ENCODE measurements at places on chromosomes 11 and 22.
A peak's percentile ranks its signal among the peaks of the same experiment; 100 is the strongest.

- DNase-seq, result no peak
- no peaks in the 10 kb centered on the region for H3K36me3 ChIP-seq
- no peak overlapping the region for H3K4me3 ChIP-seq
- H3K4me1 ChIP-seq, result no peaks in the 10 kb centered on the region
Measured at GRCh38 chr11:121829159-121829643, 286.8 kb downstream of the BLID start.

- DNase-seq, result no peak
- peaks cover 6% of the 10 kb centered on the region for H3K27me3 ChIP-seq
- peak overlapping the region; percentile 70 for H3K4me3 ChIP-seq
- H3K27ac ChIP-seq, result no peak overlapping the region
Measured at GRCh38 chr11:85811624-85812023, 683 bp upstream of the SYTL2 start.

DNA sequence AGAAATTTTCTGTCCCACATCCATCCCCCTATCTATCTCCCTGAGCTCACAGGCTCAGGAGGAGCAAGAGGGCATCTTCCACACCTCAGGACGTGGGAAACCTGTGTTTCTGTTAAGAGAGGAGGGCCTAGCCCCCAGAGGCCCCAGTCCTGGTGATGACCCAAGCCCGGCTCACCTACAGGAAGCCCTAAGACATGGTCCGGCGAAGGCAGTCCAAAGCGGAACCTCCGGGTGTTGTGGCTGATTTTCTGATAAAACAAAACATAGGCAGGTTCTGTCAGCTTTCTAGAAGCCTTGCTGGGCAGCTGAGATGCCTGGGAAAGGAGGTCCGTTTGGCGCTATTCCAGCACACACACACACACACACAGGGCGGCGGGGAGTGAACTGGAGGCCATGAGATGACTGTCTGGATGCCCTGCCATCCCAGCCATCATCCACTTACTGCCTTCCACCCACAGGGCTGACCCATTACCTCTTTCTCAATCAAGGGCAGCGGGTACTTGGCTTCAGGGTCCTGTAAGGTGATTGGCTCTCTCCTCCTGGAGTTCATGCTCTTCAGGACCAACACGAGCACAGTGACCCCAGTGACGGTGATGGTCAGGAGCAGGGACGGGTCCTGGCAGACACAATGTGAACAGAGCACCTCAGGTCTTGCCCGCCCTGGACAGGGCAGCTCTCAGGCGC, 882 bp downstream of the CYB5R2 start:
- no peaks in the 10 kb centered on the region for H3K27me3 ChIP-seq
- peaks cover 18% of the 10 kb centered on the region for H3K4me1 ChIP-seq
- peaks cover 13% of the 10 kb centered on the region for H3K36me3 ChIP-seq
- no peak overlapping the region for H3K4me3 ChIP-seq
- H3K27ac ChIP-seq, result peak overlapping the region; percentile 90
- DNase-seq, result no peak

DNA sequence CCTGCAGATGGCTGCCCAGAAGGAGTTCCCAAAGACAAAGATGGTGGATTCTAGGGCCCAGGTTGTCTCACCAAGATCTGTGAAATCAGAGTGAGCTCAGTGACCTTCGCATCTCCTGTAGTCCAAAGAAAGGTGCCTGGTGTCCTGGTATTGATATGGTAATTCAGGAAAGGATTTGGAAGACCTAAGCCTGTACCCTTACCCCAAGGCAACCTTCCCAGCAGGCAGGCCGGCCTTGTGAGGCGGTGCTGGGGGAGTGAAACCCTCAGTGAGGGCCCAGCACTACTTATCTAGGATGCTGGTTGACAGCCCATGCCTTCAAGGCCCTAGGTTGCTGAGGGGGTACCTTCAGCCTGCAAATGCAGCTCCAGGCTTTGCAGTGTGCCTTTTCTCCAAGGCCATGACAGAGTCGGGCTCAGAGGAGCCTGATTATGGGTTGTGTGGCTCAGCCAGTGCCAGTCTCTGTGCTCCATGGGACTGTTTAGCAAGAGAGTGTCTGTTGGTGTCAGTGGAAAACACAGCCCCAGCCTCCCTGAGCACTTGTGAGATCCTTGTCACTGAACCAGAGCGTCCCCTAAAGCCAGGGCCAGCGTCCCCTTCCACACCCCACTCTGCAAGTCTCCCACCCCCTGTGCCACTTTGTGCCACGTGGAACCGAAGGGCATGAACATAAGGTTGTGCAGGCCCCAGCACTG, 72.8 kb upstream of the MYOD1 start:
- H3K27ac ChIP-seq, result no peak overlapping the region
- no peak for DNase-seq
- no peaks in the 10 kb centered on the region for H3K36me3 ChIP-seq
- H3K27me3 ChIP-seq, result no peaks in the 10 kb centered on the region
